Mucosa of gallbladder (tissue), 1 donor: ENCODE measurements at places on chromosomes 5 and 9. TPM values are rescaled to one million over a fixed set of nuclear protein-coding genes. Genes with fewer than 3 reads are reported as not detected.

DNA sequence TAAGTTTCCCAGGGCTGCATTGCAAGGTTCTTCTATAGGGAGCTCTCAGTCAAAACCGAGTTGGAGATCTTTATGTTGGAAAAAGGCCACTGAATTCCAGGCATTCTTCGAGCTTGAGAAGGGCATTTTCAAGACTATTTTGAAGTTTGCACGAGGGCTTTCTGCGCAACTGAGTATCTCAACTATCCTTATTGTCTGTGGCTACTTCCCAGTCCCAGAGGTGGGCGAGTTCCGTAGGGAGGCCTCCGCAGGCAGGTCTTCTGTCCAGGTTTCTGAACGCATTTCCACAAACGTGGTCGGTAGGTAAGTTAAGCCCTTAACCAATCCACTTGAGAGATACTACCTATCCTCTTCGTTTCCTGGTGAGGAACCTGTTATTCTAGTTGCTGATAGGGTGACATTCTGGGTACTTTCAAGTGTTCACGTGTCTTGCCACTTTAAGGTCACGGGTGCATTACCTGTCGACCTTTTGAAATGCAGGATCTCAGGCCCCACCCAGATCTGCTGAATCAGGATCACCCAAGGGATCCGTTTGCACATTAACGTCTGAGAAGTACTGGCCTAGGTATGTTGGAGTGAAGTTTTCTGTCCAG is 51.4 kb upstream of the TJP2 start:
- peak; percentile 64 for DNase-seq

- peak; percentile 78 for DNase-seq
These were observed 153.7 kb downstream of the MEF2C start for GRCh38 chr5:88729084-88729828.

DNA sequence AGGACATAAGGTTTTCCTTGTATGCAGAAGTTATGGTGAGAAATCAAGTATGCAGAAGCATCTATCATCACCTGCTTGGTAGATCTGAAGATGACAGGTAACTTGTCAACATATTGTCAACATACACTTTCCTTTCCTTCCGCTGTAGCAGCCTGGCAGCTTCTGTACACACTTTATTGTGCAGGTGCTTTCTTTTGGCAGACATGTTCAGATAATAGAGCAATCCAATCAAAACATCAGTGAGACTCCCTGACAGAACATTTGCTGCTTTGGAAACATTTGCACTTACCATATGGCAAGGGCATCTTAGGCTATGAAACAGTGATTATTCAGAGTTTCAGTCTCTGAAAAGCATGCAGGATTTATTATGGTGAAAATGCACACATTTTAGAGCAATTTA is 161.1 kb upstream of the CDH12 start:
- no peak for DNase-seq

- no peak for DNase-seq
These were observed 29.6 kb downstream of the ERAP2 start for GRCh38 chr5:96905864-96906263.

GRCh38 chr5:94375801-94376200 is 242.6 kb downstream of the KIAA0825 start:
- no peak for DNase-seq

RALGPS1 gene
- total RNA-seq: 34.7 TPM

GRCh38 chr9:125646217-125646616 is 60.8 kb downstream of the MAPKAP1 start:
- no peak for DNase-seq

GRCh38 chr9:129348890-129349664 is 171.0 kb upstream of the IER5L start:
- no peak for DNase-seq

- DNase-seq: peak; percentile 39
These were observed 98.9 kb upstream of the PHYKPL start for GRCh38 chr5:178331491-178331996.

DNA sequence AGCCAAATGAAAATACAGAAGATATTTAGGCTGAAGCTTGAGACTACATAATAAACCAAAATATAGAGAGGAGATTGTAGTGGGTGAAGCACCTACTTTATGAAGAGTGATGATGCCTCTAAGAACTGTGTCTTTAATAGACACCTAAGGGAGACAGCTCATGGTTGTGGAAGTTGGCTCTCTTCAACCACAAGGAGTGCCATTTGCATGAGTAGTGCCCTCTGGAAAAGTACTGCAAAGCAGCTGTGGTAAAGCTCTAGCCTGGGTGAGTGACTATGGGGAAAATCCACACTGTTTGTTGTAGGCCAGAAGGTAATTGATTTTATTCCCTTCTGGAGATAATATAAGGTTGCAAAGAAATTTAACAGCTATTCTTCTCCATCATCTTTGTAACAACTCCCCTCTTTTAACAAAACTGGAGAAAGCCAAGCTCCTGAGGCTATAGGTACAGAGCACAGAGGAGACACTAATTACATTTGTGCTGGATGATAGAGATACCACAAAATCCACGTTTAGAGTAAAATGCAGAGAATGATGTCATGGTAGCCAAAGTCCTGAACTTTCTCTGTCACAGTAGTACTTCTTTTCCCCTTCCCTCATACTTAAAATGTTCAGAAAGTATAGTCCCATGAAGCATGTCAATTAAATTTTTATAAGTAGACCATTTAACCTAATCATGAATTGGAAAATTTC is 122.8 kb downstream of the STARD4 start:
- no peak for DNase-seq

DNA sequence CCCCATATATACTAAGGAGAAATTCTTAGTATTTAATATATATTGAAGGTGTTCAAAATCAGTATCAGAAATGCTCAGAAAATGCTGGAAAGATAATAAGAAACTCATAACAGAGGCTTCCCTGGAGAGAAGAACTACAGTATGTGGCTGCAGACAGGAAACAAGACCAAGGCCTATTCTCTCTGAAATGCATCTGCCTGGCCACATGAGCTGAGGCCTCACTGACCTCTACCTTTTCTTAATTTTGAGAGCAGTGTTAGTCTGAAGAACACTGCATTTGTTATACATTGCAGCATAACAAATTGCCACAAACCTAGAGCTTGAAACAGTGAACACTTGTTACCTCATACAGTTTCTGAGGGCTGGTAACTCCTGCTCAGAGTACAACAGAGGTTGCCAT is 133.4 kb upstream of the SPEF2 start:
- no peak for DNase-seq

FAM221B gene
- not detected for total RNA-seq

NCBP1 gene
- total RNA-seq: 23.9 TPM

DNA sequence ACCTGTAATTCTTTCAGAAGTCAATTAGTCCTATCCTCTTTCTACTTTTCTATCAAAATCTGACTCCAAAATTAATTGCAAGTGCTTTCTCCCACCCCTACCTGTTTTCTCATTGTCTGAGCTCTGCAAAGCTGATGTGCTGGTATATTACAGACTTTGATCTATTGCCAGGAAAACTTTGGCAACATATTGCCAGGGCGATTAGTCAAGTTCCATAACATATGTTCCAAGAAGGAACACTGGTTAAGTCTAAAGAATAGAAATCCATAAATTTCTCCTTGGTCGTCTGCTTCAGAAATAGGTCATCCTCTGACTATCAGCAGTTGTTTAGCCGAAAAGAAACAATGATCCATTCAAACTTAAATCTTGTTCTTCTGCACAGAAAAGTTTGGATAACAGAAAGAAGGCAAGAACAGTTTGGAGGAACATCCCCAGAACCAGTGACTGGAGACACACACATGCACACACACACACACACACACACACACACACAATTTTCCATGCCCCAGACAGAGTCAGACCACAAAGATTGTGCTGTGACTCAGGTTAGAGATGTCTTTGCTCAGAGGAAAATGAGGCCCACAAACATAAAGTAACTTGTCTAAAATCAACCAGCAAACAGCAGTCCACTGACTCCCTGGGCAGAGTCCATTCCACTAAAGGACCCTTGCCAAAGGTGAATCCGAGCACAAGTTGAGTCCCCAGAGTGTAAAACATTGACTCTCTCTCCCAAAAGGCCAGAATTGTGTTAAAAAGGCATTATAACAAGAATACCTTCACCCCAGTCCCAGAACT is 202.1 kb downstream of the DEPDC1B start:
- no peak for DNase-seq

GRCh38 chr9:3151672-3152576 is 308.0 kb upstream of the PUM3 start:
- no peak for DNase-seq

DNA sequence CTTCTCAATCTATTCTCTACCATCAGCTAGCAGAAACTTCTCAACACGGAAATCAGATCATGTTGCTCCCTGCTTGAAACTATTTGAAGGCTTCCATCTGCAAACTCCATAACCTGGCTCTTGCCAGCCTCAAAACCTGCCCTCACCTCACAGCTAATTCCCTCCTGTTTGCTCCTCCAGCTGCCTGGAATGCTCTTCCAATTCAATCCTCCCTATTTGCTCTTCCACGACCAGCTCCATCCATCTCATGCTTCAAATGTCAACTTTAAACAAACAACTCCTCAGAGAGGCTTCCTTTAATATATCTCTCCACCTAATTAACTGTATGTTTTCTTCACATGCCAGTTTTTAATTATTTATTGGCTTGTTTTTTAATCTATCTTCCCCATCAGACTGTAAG is 1.5 kb downstream of the PLAA start:
- DNase-seq: no peak
